ENCODE measurements at places on chromosomes 11 and 22.

GRCh38 chr11:95778699-95779098, 10.9 kb downstream of the FAM76B start:
- no peak for DNase-seq

GRCh38 chr11:16280256-16280682, 76.1 kb downstream of the SOX6 start:
- peak; percentile 80 for DNase-seq

- peak; percentile 69 for DNase-seq
Measured at GRCh38 chr11:120801801-120802689, 221.9 kb upstream of the TBCEL start.

GRCh38 chr11:83643115-83643514, 356.9 kb upstream of the CCDC90B start:
- DNase-seq: no peak

Measured in NCI-H524 (cell line).